T-cell (primary cell): ENCODE measurements at places on chromosomes 2 and 18. TPM values are rescaled to one million over a fixed set of nuclear protein-coding genes. Genes with fewer than 3 reads are reported as not detected.

DNA sequence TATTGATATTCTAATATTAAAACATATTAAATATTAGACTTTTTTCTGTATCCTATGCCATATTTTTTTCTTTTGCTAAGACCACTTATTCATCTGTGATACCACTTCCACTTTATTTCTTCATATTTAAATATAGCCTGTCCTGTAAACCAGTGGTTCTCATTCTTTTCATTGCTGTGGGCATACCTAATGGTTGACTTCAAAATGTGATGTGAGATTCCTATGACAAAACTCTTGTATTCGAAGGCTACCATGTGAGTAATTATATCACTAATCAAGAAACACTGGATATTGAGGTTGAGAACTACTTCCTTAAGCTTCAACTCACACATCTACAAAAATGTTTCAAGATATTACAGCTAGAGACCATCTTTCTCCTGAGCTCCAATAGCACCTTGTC is 3.6 kb downstream of the SCRN3 start:
- no peak overlapping the region for H3K4me3 ChIP-seq
- peaks cover 19% of the 10 kb centered on the region for H3K36me3 ChIP-seq
- H3K4me1 ChIP-seq, result peaks cover 10% of the 10 kb centered on the region
- H3K27me3 ChIP-seq, result no peaks in the 10 kb centered on the region
- H3K27ac ChIP-seq, result no peak overlapping the region

The UGT1A7 gene
- not detected for total RNA-seq

DNA sequence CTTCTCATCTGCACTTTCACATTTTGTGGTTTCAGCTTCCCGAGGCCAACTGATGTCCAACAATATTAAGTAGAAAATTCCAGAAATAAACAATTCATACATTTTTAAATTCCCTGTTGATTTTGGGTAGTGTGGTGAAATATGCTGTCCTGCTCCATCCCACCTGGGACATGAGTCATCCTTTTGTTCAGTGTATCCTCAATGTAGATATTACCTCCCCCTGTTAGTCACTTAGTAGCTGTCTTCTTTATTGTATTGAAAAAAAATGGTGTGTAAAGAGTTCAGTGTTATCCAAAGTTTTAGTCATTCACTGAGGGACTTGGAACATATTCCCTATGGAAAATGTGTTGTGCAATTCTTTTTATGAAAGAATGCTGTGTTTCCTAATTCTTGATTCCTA is 348.1 kb downstream of the SOCS6 start:
- no peaks in the 10 kb centered on the region for H3K4me1 ChIP-seq
- no peak overlapping the region for H3K27ac ChIP-seq

GRCh38 chr2:64652231-64653108 is 1.2 kb downstream of the SERTAD2 start:
- peak overlapping the region; percentile 96 for H3K4me3 ChIP-seq
- DNase-seq, result no peak
- peak overlapping the region; percentile 63 for H3K27ac ChIP-seq

The FOXI3 gene
- not detected for total RNA-seq

DNA sequence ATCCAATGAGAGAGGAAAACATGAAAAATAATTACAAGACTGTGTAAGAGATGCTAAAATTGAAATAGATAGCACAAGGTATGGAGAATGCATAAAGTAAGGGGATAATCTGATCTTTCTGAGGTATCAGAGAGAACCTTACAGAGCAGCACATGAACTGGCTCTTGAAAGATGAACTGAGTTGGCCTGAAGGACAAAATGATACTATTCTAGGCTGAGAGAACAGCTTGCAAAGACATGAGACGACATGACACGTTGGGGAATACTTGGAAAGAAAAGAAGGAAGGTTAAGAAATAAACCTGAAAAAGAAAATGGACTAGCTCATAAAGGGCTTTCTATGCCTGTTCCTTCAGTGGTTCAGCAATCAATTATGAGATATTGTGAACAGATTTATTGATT is 152.7 kb upstream of the MYO3B start:
- no peaks in the 10 kb centered on the region for H3K4me1 ChIP-seq
- no peaks in the 10 kb centered on the region for H3K27me3 ChIP-seq
- H3K27ac ChIP-seq, result no peak overlapping the region
- no peak overlapping the region for H3K4me3 ChIP-seq

- no peaks in the 10 kb centered on the region for H3K36me3 ChIP-seq
- H3K27ac ChIP-seq, result no peak overlapping the region
- no peaks in the 10 kb centered on the region for H3K4me1 ChIP-seq
- H3K4me3 ChIP-seq, result no peak overlapping the region
Measured at GRCh38 chr2:150697596-150697995, 210.1 kb upstream of the RND3 start.

GRCh38 chr2:39484206-39484605 is 47.1 kb upstream of the MAP4K3 start:
- no peaks in the 10 kb centered on the region for H3K27me3 ChIP-seq
- DNase-seq, result no peak
- no peaks in the 10 kb centered on the region for H3K4me1 ChIP-seq
- no peak overlapping the region for H3K4me3 ChIP-seq

GRCh38 chr2:110807522-110807921 is 75.1 kb downstream of the ACOXL start:
- peaks cover 9% of the 10 kb centered on the region for H3K27me3 ChIP-seq
- H3K4me1 ChIP-seq, result no peaks in the 10 kb centered on the region
- H3K27ac ChIP-seq, result no peak overlapping the region
- no peak overlapping the region for H3K4me3 ChIP-seq

The KIF5C gene
- total RNA-seq, result 9.5 TPM

DNA sequence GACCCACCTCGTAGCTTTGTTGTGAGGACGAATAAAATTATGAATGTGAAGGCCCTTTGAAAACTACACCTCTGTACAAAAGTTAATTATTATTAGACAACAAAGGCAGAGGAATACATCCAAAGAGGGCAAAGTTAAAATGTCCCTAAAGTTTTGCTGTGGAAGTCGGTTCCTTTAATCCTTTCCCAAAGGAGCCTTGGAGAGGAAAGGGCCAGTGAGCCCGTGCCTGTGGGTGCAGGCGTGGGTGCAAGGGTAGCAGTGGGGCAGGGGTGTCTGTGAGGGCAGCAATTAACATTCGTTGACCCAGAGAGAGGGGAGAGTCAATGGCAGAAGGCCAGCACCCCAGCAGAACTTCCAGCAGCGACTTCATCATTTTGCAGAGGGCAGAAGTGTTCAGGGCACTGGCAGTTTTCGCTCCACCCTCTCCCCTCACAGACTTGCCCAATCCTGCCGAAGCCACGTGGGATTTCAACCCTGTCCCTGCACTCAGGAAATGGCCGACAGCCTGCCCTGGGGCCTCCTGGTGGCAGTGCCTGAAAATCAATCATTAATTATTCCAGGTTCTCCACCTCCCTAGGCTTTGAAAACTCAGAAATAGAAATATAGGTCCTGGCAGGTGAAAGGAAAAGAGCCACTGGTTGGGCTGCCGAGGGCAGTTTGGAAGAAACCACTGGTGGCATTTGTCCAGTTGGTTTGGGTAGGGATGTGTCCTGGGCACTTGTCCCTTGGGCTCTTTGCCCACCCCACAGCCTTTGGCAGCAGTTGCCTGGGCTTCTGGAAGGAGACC is 4.2 kb upstream of the PAX8 start:
- H3K27me3 ChIP-seq, result peaks cover 2% of the 10 kb centered on the region
- H3K4me3 ChIP-seq, result no peak overlapping the region
- no peaks in the 10 kb centered on the region for H3K36me3 ChIP-seq
- DNase-seq, result no peak

DNA sequence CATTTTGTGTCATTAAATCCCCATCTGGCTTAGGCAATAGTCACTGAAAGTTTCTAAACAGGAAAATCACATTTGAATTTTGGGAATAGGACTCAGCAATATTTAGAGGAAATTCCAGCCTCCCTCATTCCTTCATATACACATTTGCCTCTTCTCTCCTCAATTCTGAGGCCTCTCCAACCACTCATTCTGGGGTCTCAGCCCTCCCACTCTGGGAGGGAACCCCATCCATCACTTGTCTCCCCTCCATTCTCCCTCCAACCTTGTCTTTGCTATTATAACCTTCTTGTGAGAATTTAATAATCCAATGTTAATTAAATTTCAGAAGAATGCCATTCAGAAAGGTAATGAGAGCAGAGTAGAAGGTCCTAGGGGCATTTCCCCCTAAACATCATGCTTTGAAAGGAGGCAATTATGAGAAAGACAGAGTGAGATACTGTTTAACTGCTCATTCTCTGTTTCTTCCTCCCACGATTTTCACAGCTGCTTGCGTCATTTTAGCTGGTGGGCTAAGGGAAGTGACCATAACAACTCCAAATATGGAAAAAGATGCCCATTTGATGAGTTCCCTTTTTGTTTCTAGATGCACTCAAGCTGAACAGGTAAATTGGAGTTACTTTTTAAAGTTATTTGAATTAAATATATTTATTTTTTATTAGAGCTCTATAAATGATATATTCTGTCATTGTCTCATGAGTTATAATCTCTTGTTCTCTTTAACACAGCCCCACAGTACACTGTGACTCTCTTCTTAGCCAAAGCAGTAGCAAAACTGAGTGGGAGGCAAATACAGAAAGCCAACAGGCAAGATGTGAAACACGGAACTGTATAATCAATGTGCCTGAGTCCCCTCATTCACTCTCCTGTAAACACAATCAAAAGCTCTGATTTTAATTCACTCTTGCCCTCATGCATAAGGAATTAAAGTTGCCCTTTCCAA is 135.1 kb downstream of the DLGAP1 start:
- H3K27me3 ChIP-seq, result no peaks in the 10 kb centered on the region
- H3K4me1 ChIP-seq, result no peaks in the 10 kb centered on the region
- DNase-seq, result no peak
- no peaks in the 10 kb centered on the region for H3K36me3 ChIP-seq
- H3K4me3 ChIP-seq, result no peak overlapping the region

DNA sequence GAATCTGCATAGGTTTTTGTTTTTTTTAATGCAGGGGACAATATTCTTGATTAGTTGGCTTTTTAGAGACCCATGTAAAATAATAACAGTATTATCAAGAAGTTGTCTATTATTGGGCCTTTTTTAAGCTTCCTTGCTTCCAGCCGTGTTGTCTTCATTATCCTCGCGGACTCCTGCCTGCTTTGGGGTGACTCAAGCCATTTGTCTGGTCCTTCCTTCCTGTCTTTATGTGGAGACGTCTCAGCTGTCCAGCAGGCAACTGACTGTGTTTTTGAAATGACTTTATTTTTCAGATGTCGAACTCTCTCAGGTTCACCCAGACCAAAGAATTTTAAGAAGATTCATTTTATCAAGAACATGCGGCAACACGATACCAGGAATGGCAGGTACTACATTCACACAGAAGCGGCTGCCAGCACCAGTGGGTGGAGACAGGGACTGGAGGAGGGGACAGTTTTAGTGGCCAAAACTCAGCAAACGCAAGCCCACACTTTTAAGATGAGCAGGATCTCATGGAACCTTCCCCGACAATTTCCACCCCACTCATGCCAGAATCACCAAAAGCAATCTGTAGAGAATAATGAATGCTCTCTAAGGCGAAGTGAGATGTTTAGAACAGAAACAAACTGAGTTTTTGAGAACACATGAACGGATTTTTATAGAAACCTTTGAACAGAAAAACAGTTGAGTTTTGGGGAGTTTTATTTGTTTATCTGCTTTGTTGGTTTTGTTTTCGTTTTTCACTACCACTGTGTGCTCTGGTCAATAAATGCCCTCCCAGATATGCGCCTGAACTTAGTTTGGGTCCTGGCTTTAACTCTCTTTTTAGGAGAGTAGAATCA is 59.1 kb downstream of the CABLES1 start:
- no peak overlapping the region for H3K27ac ChIP-seq
- no peaks in the 10 kb centered on the region for H3K36me3 ChIP-seq
